Stimulated activated CD8-positive, alpha-beta memory T cell treated with anti-CD3 and anti-CD28 coated beads, Interleukin-7, amount 100 ng/mL, for 24 hours (primary cell): ENCODE measurements at places on chromosomes 4 and X.

- no peak for DNase-seq
Measured at GRCh38 chr4:150888625-150889024, 126.5 kb downstream of the LRBA start.

- DNase-seq = no peak
Measured at GRCh38 chr4:26793735-26794134, 66.9 kb upstream of the STIM2 start.

- DNase-seq = no peak
Measured at GRCh38 chr4:43547561-43547960, 655.0 kb downstream of the GRXCR1 start.

DNA sequence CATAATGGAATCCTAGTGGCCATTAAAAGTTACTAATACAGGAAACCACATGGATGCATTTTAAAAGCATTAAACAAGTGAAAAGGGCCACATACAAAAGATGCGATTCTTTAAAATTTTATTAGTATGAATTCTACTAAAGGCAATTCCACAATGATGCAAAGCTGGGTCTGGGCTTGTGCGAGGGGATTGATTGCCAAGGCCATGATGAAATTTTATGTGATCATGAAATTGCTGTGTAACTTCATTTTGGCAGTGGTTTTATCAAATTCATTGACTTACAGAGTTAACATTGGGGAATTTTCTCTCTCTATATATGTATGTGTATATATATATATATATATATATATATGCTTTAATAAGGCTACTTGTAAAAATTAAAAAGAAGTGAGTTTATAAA lies 1142.5 kb upstream of the IGFBP7 start:
- no peak for DNase-seq

DNA sequence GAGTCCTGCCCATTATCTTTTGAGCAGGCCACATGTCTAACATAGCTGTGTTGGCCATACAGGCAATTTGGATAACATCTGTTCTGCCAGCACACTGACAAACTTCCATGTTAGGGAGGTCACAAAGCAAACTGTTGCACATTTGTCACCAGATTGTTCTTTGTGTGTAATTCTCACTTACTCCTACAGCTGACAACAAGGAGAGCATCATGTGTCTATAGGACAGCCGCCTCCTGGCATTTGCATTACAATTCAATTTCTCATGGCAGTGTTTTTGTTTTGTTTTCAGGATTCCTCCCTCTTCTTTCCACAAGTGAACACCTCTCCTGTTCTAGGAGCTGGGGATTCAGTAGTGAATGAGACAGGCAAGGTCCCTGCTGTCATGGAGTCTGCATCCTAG lies 94.3 kb upstream of the LEF1 start:
- no peak for DNase-seq
